NCI-H1092 treated with DMSO at 0.1 percent for 48 hours (cell line): ENCODE measurements at places on chromosomes 4 and X.

DNA sequence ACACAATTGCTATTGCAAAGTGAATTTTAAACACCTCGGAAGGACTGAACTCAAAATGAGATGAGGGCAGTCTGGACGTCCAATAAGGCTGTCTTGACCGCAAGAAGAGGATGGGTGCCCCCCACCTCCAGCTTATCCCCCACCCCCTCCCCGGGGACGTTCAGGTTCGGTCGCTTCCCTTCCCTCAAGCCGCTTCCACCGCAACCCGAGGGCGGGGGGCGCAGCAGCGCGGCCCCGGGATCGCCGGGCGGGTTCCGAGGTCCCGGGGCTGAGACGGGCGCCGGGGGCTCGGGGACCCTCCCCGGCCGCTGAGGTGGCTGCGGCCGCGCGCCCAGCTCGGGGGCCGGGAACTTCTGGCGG, 480 bp downstream of the USP46 start:
- no peak for DNase-seq

GRCh38 chr4:120691106-120691505, 231.4 kb downstream of the PRDM5 start:
- DNase-seq = no peak

GRCh38 chr4:99809326-99809725, 7.3 kb upstream of the DAPP1 start:
- no peak for DNase-seq

DNA sequence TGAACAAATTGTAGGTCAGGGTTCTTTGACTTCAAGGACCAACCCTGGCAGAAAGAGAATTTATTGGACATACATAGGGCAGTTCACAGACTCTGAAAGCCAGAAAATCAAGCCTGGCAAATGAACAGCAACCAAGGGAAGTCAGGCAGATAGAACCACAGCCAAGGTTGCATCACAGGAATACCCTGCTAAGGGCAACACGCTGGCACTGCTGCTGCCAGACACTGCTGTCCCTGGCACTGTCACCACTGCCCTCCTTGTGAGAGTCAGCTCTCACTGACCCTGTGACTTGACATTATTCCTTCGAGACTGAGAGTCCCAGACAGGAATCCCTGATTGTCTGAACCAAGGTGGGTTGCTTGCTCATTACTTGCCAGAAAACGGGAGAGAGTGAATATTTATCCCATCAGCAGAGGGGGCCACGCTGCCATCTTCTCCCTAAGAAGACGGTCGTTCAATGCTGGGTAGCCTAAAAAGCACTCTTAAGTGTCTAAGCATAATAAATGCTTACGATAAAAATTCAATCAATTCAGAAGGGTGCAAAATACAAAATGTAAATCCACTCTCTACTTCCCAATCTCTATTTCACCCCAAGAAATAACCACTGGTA, 23.2 kb upstream of the PTTG2 start:
- DNase-seq = no peak

GRCh38 chr4:74543231-74543781, 98.4 kb downstream of the AREG start:
- no peak for DNase-seq

DNA sequence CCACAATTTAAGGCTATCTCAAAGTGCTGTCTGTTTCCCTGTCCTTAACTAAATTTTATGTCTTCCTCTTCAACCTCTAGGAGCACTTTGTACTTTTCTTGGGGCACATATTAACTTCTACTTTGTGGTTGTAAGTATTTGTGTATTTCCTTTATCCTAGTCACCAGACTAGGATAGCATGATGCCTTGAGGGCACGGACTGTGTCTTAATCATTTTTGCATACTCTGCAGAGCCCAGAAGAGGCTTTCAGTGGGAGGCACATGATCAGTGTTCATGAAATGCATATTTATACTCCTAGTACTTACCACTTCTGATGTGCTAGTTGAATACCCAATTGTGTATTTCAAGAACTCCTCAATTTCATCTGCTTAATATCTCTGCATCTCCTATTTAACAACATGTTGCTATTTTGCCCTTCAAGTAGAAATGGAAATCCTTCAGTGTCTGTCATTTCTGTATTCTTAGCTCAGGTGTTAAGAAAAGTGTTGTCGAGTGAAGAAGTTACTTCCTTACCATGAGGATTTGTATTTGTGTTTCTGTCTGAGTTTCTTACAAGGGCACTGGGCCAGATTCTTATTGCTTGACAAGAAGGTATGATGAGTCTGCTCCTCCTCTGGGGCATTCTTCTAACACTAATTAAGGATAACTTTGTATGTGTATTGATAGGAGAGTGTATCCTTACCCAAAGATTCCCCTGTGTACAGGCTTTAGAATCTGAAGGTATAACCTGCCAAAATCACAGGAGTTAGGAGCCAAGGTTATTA, 28.3 kb upstream of the PGRMC2 start:
- DNase-seq = no peak

DNA sequence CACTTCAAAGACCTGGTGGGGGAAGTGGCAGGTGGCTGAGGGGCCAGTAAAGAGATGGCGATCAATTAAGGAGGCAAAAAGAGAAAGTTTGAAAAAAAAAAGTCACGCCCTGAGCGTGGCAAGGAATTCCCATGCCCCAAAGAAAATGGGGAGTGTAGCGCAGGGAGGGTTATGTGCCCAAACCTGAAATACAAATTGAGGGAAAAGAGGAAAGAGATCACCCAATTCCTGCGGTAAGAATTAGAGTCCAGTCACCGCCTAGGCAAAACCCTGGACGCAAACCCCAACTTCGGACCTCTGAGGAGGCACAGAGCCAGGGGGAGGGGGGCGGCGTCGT, 595 bp downstream of the ENOX2 start:
- DNase-seq = no peak

GRCh38 chr4:72205831-72206230, 174.0 kb downstream of the NPFFR2 start:
- DNase-seq = no peak

DNA sequence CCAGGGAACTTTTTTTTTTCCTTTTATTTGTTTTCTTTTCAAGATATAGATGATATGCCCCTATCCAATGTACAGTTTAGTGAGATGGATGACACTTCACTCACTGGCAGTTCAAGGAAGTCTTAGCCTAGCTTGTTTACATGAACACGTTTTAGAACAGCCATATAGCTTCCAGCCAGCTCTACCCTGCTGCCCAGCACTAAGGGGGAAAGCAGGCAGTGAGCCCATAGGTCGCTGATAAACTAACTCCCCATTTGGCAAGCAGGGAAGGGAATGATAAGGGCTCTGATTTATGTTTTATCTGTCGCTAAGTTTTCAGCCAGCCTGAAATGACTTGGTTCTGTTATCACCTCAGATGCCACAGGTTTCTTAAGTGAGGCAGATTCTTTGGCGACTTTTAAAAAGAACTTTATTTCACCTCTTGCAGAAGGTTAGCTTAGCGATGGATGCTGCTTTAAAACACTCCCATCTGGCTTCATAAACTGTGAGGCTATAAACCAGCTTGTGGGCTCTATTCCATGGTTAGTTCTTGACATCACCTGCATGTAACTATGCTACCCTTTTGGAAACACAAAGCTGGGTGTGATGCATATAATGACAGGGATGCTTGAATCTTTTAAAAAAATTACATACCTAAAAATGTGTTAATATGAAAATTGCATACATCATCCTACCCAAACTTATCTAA, 348.4 kb downstream of the FBXO8 start:
- DNase-seq = no peak

DNA sequence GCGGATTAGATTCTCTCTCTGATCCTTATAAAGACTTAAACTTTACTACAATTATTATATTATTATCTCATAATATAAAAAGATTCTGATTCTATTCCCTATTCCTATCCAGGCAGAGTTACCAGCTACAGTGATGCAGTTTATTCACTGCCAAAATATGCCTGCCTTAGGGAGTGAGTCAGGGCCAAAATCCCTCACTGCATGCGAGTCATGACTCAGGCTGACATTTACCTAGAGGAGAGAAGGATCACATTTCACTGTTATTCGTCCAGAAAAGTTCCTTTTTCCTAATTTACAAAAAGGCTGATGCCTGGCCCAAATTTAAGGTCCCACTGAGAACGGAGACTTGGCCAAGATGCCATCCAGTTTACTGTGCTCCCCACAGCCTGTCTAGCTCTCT, 168.5 kb upstream of the LDB2 start:
- DNase-seq = no peak

- DNase-seq = peak; percentile 98
These were observed 14.5 kb downstream of the AFP start for GRCh38 chr4:73450398-73451004.

GRCh38 chr4:108270466-108271450, 102.0 kb upstream of the LEF1 start:
- no peak for DNase-seq

GRCh38 chr4:97912156-97912555, 231.1 kb downstream of the STPG2 start:
- DNase-seq = no peak

DNA sequence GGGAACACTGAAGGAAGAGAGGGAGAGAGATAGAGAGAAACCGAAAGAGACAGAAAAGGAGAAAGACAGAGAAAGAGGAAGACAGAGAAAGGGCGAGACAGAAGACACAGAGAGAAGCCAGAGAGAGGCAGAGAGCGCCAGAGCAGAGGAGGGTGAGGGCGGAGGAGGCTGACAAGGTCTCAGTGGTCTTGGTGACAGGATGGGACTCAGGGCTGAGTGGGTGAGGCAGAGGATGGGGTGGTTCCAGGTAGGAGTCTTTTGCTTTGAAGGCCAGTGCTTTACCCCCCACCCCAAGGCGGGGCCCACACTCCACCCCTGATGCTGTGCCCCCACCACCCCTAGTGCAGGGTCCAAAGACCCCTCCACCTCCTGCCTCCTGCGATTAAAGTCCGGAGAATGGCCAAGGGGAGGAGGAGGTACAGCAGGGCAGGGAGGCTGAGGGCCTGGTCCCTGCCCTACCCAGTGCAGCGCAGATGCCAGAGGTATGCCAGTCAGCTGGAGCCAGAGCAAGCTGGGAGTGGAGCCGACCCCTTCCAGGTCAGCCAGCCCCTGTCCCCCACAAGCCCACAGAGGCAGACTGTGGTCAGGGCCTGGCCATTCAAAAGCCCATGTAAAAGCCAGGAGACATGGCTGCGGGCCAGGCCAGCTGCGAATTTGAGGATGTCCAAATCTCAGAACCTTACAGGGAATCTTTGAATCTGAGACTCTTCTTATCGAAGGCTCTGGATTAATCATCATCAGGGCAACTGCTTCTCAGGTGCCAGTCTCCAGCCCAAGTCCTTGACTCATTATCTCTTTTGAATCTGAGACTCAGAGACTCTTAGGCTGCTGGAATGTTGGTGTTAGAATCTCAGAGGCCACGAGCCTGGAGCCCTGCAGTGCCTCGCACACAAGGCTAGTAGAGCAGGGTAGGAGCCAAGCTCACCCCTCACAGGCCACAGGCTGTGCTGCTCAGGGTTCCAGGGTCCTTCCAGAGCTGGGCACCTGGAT, 758 bp downstream of the IQSEC2 start:
- DNase-seq = no peak

- DNase-seq = no peak
These were observed 12.5 kb downstream of the SH2D1A start for GRCh38 chrX:124358800-124359383.

DNA sequence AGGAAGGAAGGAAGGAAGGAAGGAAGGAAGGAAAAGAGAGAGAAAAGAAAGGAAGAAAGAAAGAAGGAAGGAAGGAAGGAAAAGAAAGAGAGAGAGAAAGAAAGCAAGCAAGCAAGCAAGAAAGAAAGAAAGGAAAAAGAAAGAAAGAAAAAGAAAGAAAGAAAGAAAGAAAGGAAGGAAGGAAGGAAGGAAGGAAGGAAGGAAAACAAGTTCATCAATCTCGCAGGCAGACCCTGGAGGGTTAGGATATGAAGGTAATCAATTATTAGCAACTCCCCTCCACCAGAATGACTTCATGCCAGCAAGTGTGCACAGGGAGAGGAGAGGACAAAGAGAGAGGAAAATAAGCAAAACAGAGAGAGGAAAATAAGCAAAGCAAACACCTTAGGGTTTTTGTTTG, 80.2 kb downstream of the MTNR1A start:
- DNase-seq = no peak

DNA sequence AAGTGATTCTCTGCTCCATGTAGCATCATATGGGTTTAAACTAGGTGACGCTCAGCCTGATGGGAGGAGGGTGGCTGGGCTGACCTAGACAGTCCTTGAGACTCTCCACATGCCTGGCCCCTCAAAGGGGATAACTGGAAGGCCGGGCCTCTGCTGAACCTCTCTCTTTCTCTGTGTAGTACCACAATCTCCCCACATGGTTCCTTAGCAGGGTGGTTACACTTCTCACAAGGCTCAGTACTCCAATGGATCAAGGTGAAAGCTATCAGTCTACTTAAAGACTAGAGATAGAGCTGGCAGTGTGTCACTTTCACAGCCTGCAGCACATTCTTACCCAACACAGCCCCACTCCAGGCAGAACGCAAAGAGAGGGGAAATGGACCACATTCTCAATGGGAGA, 80.4 kb downstream of the LDB2 start:
- DNase-seq = no peak

- DNase-seq = no peak
These were observed 522.8 kb downstream of the GLUD2 start for GRCh38 chrX:121570072-121570841.

- DNase-seq = no peak
These were observed 344.2 kb downstream of the CBLL2 start for GRCh38 chrX:22616867-22617266.

GRCh38 chrX:41895826-41896225, 27.5 kb downstream of the CASK start:
- no peak for DNase-seq

DNA sequence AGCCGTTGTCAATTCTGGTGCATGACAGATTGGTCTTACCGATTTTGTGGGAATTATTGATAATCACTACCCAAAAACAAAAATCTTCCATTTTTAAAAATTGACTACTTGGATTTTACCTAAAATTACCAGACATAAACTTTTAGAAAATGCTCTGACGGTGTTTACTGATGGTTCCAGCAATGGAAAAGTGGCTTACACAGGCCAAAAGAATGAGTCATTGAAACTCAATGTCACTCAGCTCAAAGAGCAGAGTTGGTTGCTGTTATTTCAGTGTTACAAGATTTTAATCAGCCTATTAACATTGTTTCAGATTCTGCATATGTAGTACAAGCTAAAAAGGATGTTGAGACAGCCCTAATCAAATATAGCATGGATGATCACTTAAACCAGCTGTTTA, 23.0 kb upstream of the UGT2B17 start:
- DNase-seq = no peak
